Globus pallidus (tissue), 1 donor: ENCODE measurements at places on chromosomes 11 and 22.

- DNase-seq = no peak
These were observed at the start of gene MCHR1 for GRCh38 chr22:40679249-40679963. TSS of gene MCHR1 (plus strand) at chr22:40679484. CDS start at chr22:40679653, 169 bp downstream.

GRCh38 chr11:88447281-88447680 is 109.7 kb upstream of the CTSC start:
- DNase-seq = no peak

GRCh38 chr11:14022821-14023220 is 60.3 kb downstream of the SPON1 start:
- DNase-seq = no peak

DNA sequence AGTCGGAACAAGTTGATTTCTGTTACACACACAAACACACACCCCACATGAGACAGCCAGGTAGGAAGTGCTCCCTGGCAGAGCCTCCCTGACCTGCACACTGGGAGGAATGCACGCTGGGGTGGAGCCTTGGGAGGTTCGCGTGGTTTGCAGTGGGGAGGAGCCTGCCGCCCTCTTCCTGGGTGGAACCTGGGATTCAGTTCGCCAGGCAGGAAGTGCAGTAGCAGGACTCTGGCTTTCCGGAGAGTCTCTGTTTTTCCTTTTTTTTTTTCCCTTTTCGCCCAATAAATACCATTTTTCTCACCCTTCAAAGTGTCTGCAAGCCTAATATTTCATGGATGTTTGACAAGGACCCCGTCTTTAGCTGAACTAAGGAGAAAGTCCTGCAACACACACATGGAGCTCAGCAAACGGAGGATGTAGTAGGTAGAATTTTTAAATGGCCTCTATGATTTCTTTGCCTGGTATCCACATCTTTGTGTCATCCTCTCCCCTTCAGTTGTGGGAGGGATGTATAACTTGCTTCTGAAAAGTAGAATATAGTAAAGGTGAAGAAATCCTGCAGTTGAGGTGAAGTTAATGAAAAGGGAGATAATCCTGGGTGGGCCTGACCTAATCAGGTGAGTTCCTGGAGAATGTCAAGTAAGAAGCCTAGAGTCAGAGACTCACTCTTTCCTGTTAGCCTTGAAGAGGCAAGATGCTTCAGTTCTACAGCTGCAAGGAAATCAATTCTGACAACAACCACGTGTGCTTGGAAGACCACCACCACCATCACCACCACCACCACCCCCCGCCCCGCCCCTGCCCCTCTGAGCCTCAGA is 72.9 kb downstream of the PIWIL4 start:
- DNase-seq = no peak

DNA sequence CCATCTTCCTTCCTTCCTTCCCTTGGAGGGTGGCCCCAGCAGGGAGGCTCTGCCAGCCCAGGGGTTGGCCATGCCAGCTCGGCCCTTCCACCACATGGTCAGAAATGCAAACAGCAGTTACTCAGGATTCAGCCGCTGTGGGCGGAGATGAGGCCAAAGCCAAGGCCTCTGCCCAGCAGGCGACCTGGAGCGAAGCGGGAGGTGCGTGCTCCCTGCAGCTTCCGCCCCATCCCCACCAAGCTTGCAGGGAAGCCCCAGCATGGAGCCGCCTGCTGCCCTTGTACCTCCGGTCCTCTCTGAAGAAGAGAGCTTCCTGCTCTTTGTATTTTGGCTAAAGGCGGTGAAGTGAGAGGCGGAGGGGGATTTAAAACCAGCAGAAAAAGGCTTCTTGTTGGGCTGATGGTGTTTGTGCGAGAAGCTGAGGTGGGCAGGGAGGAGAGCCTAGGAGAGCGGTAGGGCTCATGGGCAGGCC is 50.4 kb downstream of the ANO1 start:
- no peak for DNase-seq

- DNase-seq = peak; percentile 66
These were observed 111.0 kb upstream of the ARHGAP42 start for GRCh38 chr11:100575860-100576717.

GRCh38 chr11:46352063-46352841 is 5.0 kb downstream of the DGKZ start:
- DNase-seq = peak; percentile 44

DNA sequence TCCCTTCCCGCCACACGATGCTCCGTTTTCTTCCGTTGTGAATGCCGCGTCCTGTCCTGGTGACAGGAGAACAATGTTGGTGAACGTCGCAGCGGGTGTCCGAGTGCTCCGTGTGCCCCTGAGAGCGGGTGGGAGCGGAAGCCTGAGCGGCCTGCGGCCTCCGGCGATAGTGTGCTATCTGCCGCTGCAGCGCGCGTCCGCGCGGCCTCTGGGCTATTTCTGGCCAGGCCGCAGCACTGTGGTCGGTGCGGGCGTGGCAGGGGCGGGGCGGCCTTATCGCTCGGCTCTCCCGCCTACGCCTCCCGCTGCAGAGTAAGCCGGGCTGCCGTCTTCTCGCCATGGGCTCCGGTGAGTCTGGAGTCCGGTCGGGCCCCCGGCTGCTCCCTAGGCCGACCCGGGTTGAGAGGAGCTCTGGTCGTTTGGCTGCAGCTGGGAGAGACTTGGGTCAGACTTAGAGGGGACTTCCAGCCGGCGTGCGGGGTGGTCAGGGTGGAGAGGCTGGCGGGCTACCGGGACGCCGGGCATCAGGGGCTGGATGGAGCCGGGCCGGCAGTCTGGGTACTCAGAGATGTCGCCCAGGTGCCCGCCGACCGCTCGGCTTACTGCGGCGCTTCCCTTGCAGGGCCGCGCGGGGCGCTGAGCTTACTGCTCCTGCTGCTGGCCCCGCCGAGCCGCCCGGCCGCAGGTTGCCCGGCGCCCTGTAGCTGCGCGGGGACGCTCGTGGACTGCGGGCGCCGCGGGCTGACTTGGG is at the start of gene GP1BB:
Gene GP1BB, plus strand, starts transcription at position 308 of the 751 bp plus-strand sequence. Its CDS starts 31 bp downstream, at position 339.
- no peak for DNase-seq

DNA sequence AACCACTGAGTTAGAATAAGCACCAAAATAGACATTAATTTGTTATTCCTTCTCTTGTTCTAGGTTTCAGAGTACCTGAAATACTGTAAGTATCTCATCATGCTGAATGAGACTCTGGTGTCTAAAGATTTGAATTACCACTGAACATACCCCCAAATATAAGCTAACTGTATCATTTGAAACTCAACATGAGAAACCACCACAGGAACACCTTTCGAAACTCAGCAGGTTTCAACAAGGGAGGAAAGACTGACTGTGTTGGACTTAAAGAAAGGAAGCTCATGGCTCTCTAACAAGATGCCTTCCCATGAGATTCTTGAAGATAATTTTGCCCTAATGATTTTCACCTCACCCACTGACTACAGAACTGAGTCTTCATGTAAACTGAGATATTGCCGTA is 37.0 kb downstream of the PRCP start:
- DNase-seq = no peak

DNA sequence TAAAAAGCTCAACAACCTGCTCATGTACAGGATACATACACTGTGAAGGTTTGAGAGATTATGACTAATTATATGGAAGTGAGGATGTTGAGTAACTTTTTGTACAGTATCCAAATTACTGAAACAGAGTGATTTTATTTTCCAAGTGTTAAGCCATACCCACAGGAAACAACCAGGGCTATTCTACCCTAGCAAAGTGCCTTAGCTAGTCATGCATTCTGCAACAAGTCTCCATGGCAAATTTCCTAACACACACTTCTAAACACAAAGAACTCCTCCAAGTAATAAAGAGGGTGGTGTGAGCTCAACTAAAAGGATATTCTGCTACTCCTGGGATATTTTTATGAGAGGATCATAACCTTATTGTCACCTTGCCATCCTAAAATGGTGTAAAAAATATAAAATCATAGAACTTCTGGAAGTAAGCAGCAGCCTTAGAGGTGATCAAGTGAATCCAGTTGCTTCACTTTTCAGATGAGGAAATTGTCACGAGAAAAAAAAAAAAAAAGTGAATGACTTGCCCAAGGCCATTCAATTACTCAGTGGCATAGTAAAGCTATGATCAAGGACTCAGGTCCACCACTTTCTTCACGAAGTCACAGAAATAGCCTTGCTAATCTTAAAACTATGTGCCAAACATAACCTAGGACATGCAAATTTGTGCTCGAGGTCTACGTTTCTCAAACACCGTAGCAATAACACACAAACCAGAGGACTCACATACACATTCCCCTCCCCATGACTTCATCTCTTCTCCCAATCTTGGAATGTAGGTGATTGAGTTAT is 4.2 kb downstream of the LGR4 start:
- DNase-seq = no peak

GRCh38 chr11:11757909-11758308 is 83.9 kb upstream of the USP47 start:
- DNase-seq = no peak

- DNase-seq = no peak
These were observed 2.7 kb upstream of the CLMP start for GRCh38 chr11:123197711-123198110.

- no peak for DNase-seq
These were observed 158.2 kb upstream of the ZBED5 start for GRCh38 chr11:11016068-11016467.

- no peak for DNase-seq
These were observed 35.6 kb downstream of the TPBGL start for GRCh38 chr11:75276186-75276585.

- no peak for DNase-seq
These were observed 1316.4 kb downstream of the TBC1D22A start for GRCh38 chr22:48078825-48079224.

DNA sequence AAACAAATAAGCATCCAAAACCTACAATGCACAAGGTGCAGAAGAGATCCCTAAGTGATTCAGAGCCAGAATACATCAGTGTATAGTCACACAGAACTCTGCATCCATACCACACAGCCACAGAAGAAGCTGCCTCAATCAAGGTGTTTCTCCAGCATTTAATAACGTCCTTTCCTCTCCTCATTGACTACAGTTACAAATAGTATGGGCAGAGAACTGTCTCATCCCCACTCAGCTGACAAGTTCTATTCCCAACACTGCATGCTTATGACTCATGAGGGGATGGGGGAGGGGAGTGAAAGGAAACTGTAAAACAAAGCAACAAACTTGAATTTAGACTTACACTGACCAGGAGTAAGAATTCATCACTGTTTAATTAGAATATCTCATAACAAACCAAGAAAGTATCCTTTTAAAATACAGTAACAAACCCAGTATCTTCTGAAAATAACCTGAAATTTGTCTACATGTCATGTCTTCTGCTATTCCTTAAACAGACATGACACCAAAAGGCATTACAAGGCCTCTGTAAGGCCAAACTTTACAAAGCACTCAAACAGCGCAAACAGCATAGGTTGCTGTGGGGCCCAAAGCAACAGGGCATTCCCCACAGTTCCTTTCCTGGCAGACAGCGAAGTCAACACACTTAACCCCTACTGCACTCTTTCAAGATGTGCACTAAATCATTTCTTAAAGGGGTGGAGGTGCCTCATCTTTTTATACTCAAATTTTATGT is 29.3 kb downstream of the CELF1 start:
- peak; percentile 42 for DNase-seq

DNA sequence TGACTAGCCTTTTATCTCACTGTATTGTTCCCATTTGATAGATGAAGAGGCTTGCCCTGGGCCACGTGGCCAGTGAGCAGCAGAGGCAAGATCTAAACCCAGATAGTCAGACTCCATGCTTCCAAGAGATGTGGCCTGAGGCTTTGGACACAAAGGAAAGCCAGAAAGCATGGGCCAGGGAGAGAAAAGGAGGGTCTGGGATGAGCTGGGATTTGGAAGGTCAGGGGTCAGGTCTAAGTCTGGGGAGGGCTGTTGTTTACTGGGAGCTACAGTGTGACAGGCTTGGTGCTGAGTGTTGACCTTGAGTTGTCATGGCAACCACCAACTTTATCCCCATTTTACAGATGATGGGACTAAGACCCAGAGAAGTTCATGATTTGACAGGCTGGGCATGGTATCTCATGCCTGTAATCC is 2.1 kb downstream of the SLC35E4 start:
- no peak for DNase-seq
